ENCODE measurements at places on chromosomes 7 and 10.

- DNase-seq = no peak
Observed at GRCh38 chr7:89028319-89028718, 232.8 kb upstream of the TEX47 start.

GRCh38 chr10:34177445-34177844 is 637.7 kb downstream of the PARD3 start:
- no peak for DNase-seq

GRCh38 chr10:117246997-117247671 is 6.2 kb downstream of the SLC18A2 start:
- DNase-seq = no peak

GRCh38 chr7:131106681-131107336 is 220.9 kb upstream of the MKLN1 start:
- DNase-seq = no peak

DNA sequence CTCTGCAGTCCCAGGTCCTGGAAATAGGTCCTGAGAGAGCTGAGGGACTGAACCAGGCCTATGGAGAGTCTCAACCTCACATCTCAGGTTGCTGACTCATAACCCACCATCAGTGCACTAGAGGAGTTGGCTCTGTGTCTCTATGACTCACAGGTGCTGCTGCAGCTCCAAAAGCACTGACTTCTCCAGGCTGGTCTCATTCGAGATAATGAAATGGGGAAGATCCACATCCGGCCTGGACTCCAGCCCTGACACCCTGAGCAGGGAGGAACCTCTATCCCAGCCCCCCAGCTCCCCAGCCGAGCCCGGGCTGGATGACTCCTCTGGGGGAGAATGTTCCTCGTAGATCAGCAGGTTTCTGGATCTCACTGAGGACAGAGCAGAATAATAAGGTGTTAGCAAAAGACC is 35.5 kb upstream of the DGKI start:
- no peak for DNase-seq

DNA sequence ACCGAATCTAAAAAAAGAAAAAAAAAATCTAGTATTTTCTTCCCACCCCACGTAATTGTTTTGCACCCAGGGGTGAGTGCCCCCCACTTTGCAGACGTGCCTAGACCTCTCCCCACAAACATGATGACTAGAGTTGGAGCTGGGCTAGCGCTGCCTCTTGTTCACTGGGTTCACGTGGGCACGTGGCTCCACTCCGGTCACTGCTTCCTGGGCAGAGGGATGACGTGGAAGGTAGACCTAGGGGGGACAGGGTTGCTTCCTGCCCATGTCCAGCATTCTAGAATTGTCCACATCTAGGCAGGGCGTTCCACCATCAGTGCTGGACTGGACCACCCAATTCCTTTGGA is 861 bp upstream of the LIMK1 start:
- DNase-seq = no peak

- DNase-seq = no peak
Observed at GRCh38 chr10:110057456-110057855, 49.7 kb downstream of the ADD3 start.

Measured in stimulated activated CD8-positive, alpha-beta memory T cell treated with anti-CD3 and anti-CD28 coated beads, Interleukin-15, amount 100 ng/mL, for 24 hours (primary cell).